ENCODE measurements at places on chromosomes 3 and 15.

DNA sequence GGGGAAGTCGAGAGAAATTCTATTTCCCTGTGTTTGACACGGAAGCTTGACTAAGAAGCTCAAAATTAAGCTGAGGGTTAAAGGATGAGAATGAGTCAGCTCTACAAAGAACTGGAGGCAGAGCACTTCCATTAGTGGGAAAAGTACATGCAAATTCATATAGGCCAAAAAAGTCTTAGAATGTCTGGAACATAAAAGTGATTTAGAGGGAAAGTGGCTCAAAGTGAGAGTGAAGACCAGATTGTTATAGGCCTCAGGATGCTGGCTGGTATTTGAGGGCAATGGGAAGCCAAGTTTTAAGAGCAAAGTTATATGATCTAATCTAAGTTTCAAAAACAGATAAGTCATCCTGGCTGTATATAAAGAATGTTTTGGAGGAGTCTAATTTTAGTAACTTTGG, 857.3 kb downstream of the NAALADL2 start:
- no peak for DNase-seq

DNA sequence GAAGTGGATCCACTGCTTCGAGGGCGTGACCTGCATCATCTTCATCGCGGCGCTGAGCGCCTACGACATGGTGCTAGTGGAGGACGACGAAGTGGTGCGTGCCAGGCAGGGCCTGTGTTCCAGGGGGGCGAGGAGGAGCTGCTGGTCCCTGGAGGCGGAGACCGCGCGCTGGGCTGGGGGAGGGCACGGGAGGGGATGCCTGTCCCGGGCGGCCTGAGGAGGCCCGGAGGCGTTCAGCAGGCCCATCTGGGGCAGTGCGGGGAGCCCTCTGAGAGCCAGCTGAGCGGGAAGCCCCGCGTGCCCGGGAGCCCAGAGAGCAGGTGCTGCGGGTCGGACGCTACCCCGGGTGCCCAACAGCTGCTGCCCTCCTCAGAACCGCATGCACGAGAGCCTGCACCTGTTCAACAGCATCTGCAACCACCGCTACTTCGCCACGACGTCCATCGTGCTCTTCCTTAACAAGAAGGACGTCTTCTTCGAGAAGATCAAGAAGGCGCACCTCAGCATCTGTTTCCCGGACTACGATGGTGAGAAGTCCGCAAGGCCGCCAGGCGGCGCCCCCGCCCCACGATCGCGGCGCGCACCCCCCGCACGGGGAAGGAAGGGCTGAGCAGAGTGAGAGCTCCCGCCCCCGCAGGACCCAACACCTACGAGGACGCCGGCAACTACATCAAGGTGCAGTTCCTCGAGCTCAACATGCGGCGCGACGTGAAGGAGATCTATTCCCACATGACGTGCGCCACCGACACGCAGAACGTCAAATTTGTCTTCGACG, 2.9 kb downstream of the GNAT1 start:
- DNase-seq = no peak

DNA sequence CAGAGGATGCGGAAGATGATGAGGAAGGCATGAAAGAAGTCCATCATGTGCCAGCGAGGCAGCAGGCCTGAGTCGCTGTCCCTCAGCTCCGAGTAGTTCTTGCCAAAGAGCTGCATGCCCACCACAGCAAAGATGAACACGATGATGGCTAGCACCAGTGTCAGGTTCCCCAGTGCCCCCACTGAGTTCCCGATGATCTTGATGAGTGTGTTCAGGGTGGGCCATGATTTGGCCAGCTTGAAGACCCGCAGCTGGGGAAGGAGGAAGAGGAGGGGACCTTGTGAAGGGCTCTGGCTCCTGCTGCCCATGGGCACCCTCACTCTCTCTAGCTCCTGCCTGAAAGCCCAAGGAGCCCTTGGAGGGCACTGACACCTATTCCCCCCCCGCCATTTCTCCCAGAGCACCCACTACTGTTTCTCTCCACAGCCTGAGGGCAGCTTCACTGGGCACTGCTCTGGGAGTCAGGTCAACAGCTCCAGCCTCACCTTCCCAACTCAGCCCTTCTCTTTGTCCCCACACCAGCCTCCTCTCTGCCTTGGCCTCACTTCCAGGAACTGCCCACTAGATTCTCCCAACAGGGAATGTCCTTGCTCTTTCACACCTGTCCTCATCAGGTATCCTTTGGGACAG, 63.6 kb downstream of the SCN5A start:
- no peak for DNase-seq

GRCh38 chr3:143278721-143279120, 159.2 kb downstream of the CHST2 start:
- DNase-seq = no peak

- DNase-seq = no peak
Observed at GRCh38 chr3:143123353-143123984, 3.9 kb downstream of the CHST2 start.

- peak; percentile 43 for DNase-seq
Observed at GRCh38 chr3:149812165-149812605, 830 bp upstream of the RNF13 start.
